ENCODE measurements at places on chromosomes 2 and 18.

- no peak for DNase-seq
These were observed 106.5 kb upstream of the TMEM200C start for GRCh38 chr18:6001867-6002266.

GRCh38 chr18:74963820-74964446 lies 245.0 kb downstream of the PTGR3 start:
- no peak for DNase-seq

- DNase-seq: no peak
These were observed 321.3 kb upstream of the TFPI start for GRCh38 chr2:187875261-187876141.

- DNase-seq: no peak
These were observed 49.6 kb downstream of the SOWAHC start for GRCh38 chr2:109663721-109664120.

GRCh38 chr18:25310045-25310444 lies 41.9 kb downstream of the ZNF521 start:
- no peak for DNase-seq

GRCh38 chr2:142822190-142822589 lies 55.3 kb upstream of the KYNU start:
- DNase-seq: no peak

- DNase-seq: no peak
These were observed 24.4 kb downstream of the MRPL33 start for GRCh38 chr2:27795868-27796277.

- no peak for DNase-seq
These were observed 568.2 kb upstream of the LRATD1 start for GRCh38 chr2:14064346-14064745.

DNA sequence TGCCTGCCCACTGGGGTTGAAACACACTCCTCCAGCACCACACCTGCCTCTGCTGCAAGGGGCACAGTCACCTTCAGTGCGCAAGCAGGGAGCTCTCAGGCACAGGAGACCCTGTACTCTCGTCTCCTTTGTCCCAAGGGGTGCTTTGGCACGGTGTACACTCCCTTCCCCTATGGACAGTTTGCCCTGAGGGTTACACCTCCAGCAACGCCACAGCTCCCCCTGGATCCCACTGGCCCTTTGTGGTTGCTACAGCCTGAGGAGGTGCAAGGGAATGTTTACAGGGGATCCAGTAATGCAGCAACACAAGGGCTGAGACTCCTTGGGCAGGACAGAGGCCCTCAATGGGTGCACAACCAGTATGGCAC lies 45.2 kb upstream of the FAM117B start:
- DNase-seq: no peak

GRCh38 chr18:43192408-43192807 lies 76.9 kb upstream of the RIT2 start:
- DNase-seq: no peak

- no peak for DNase-seq
These were observed 8.4 kb downstream of the SCN7A start for GRCh38 chr2:166485558-166486178.

- DNase-seq: no peak
These were observed 76.4 kb upstream of the TTC39C start for GRCh38 chr18:23938043-23938756.

DNA sequence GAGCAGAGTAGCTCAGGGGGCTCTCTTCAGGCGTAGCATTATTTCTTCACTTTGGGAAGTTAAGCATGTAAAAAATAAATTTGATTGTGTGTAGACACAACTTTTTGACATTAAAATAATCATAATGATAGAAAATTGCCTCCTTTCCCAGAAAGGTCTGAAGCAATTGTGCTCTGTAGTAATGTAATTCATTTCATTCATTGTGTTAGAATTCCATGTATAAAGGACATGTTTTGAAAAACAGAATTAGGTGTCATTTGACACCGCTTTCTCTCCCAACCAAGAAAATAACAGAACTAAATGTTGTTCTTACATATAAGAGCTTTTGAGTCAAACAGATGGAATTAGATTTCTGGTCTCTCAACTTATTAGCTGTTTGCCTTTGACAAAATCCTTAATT lies 1064.2 kb upstream of the FAM98A start:
- no peak for DNase-seq

- no peak for DNase-seq
These were observed 40.5 kb upstream of the KIDINS220 start for GRCh38 chr2:8877894-8878293.
